NCI-H1417 treated with DMSO at 0.1 percent for 48 hours (cell line): ENCODE measurements at places on chromosomes 5 and 9.
A peak's percentile ranks its signal among the peaks of the same experiment; 100 is the strongest.

GRCh38 chr5:112511920-112512319, 92.8 kb upstream of the EPB41L4A start:
- no peak for DNase-seq

DNA sequence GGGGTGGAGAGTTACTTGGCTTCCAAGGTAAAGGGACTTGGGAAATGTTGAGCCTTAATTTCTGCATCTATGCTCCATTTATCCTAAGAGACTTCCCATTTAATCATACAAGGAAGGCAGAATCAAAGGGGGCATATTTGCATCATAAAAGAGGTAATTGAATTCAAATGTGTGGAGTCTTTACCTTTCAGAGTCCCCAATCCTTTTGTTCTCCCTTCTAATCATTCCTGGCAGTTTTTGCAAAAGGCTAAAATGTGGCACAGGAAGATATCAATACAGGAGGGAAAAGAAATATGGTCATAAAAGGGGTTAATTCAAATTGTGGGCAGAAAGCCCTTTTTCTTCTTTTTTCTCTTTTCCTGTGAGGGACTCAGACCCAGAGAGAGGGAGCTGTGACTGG, 69.5 kb downstream of the SFXN1 start:
- DNase-seq: no peak

DNA sequence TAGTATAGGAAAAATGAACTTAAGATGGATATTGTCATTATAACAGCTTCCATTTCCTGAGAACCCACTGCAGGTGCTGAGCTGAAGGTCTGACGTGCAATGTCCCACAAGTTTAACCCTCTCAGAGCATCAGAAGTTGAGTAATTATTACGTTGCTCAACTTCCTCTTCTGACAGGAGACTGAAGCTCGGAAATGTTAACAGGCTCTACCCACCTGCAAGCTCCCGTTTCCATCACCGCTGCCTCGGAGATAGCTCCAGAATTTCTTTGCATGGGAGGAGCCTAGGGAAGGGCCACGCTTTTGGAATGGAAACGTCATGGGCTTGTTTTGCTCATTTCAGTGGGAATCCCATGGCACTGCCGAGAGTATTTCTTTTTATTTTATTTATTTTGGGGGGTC, 1.0 kb upstream of the NTMT1 start:
- no peak for DNase-seq

DNA sequence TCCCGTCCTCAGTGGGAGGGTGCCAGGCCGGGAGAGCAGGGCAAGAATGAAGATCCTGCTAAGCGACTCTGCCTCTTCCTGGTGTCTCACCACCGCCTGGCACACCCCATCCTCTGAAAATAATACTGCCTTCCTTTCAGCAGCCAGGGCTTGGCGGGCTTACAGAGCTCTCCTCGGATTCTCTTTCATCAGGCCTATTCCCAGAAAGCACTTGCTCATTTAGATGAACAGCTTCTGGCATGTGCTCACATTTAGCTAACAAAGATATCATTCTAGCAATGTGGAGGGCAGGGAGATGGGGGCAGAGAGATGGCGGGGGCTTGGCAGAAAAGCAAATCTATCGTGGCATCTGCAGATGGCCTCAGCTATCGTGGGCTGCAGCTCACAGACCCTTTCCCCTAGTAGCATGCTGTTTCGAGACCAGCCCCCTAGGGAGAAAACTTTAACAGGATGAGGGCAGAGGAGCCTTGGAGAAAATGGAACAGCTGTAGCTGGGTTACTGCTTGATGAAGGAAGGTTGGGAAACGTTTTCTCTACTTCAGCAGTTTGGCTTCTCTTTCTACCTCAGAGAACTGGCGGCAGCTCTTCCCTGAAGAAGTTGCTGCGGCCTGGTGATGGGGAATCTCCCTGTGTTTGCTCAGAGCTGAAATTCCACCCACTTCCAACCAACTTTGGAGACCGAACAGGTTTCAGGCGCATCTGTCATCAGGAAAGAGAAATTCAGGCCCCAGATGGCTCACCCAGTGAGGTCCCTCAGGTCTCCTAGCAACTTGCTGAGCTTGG, 102.1 kb downstream of the TMEM174 start:
- no peak for DNase-seq

DNA sequence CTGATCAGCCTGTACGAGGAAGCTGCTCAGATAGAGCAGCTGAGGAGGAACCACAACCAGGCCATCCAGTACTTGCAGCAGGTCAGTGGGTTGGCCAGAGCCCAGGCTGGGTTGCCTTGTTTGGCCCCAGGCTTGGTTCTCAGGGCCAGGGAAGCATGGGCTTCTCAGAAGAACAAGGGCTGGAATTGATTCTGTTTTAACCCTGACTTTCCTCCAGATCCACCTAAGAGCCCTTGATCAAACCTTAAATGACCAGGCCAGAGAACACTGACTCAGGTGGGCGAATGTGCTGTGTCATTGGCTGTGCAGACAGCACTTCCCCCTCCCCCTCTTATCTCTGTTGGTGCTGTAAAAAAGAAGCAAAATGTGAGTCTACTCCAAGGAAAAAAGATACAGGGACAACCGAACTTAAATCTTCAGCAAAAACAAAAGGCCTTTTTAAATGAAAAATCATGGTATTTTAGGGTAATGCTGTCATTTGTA, 28.1 kb downstream of the TTC23L start:
- no peak for DNase-seq

GRCh38 chr5:145681686-145682085, 153.5 kb downstream of the PRELID2 start:
- DNase-seq: peak; percentile 5

GRCh38 chr5:67065237-67065636, 131.4 kb downstream of the CD180 start:
- no peak for DNase-seq

- DNase-seq: peak; percentile 37
Measured at GRCh38 chr5:90866333-90866732, 307.7 kb downstream of the ADGRV1 start.

- DNase-seq: no peak
Measured at GRCh38 chr5:171600741-171601265, 181.4 kb downstream of the FGF18 start.
